ENCODE measurements at places on chromosomes 3 and 15. TPM values are rescaled to one million over a fixed set of nuclear protein-coding genes. Genes with fewer than 3 reads are reported as not detected.

DNA sequence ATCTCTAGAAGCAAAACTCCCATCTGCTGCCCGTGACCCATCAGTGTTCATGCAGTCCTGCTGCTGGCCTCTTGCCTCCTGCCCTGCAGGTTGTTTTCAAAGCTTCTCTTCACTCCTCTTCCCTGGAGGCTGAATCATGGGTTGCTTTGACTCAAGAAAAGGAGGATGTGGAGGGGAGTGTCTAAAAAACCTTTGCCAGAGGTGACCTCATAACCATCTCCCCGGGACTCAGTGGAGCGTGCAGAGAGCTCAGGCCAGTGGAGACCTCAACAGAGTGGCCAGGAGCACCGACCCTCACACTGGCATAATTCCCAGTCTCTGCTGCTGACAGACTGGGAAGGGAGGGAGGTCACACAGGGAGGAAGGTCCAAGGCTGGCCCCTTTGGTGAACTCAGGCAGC, 60.9 kb upstream of the ITGA11 start:
- H3K27ac ChIP-seq, result no peak overlapping the region
- DNase-seq, result no peak
- no peak overlapping the region for H3K4me3 ChIP-seq
- H3K4me1 ChIP-seq, result no peaks in the 10 kb centered on the region
- H3K27me3 ChIP-seq, result no peaks in the 10 kb centered on the region

CD86 gene
- total RNA-seq, result 2.9 TPM

DNA sequence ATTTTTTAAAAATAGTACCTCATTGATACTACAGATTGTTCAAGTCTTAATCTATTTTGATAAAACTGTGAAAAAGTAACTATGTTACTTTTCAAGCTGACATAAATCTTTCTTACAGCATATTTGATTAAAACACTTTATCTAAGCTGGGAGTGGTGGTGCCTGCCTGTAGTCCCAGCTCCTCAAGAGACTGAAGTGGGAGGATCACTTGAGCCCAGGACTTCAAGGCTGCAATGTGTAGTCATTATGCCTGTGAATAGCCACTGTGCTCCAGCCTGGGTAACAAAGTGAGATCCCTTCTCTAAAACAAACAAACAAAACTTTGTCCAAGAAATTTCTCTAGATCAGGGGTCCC, 59.6 kb upstream of the NEDD4 start:
- no peaks in the 10 kb centered on the region for H3K27me3 ChIP-seq
- no peaks in the 10 kb centered on the region for H3K36me3 ChIP-seq
- no peak overlapping the region for H3K4me3 ChIP-seq

NLGN1 gene
- 1.3 TPM for total RNA-seq

DNA sequence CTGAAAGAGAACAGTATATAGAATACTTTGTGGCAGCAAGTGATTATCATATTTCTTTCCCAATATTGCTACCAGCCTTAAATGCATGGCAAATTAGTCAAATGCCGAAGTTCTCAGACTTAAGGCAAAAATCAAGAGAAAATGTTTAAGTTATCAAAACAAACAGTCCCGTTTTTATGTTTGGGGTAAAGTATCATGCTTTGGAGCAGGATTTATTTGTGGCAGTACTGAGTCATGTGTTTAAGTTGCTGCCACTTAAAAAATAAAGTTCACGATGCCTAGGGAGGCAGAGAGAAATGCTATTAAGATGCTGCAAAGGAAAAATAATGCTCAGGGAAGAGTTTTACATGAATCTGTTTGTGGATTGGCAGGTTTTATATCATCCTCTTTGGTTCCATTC, 417.4 kb upstream of the MDFIC2 start:
- no peak for DNase-seq
- H3K27ac ChIP-seq, result no peak overlapping the region
- H3K4me1 ChIP-seq, result no peaks in the 10 kb centered on the region
